ENCODE measurements at places on chromosomes 4 and X.

- DNase-seq = no peak
Observed at GRCh38 chr4:2712261-2712842, 43.8 kb downstream of the TNIP2 start.

- no peak for DNase-seq
Observed at GRCh38 chr4:161936625-161937550, 226.9 kb downstream of the FSTL5 start.

DNA sequence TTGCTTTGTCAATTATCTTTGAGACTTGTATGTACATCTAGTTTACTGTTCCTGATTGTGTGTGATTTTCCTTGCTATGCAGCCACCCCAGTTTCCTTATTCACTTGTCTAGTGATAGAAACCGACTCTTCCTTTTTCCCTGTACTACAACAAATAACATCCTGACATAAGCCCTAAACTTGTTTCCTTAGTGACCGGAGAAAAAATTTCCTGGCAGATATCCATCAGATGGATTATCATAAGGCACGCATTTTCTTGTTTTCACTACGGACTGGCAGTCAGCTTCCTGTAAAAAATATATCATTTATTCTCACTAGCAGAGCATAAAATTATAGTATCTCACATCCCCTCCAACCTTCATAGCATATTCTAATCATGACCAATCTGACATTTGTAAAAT is 410.7 kb downstream of the CENPC start:
- DNase-seq = no peak

GRCh38 chrX:20263474-20263873 is 3.2 kb downstream of the RPS6KA3 start:
- no peak for DNase-seq

GRCh38 chrX:5650904-5651303 is 577.8 kb downstream of the NLGN4X start:
- no peak for DNase-seq

DNA sequence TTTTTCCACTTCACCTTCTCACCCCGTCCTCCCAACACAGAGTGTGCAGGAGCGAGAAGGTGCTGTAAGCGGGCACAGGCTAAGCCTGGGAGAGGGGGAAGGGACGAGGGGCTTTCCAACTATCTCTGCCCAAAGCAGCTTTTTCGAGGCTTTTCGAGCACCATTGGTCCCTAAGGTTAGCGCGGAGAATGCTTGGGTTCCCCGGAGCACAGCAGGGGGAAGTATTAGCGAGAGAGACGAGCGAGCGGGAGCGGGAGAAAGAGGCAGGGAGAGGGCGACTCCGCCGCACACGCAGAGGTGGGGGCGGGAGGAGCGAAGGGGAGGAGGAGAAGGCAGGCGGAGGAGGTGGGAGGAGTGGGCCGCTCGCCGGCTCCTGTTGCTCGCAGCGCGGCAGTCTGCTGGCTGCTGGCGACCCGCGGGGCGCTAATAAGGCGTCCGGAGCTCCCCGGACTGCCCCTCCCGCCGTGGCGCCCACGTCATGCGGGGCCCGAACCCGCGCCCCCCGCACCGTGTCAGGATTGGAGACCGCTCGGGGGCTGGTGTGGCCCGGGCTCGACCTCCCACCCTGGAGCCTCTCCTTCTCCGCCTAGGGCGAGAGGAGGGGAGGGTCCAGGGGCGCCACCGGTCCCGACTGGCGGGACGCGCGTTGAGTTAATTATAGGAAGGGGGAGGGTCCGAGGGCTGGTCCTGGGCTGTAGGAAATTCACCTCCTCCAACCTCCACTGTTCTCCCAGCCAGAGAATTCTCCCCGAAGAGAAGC is at the start of gene ADAMTS3:
Gene ADAMTS3 (minus strand): TSS at position 263 of the 760 bp plus-strand sequence. CDS start 459 bp downstream, outside the sequence.
- DNase-seq = peak; percentile 40

GRCh38 chr4:163269166-163269565 is 63.2 kb downstream of the NPY1R start:
- no peak for DNase-seq

Data from Ammon's horn (tissue), 1 donor.